ENCODE measurements at places on chromosomes 11 and 22.

DNA sequence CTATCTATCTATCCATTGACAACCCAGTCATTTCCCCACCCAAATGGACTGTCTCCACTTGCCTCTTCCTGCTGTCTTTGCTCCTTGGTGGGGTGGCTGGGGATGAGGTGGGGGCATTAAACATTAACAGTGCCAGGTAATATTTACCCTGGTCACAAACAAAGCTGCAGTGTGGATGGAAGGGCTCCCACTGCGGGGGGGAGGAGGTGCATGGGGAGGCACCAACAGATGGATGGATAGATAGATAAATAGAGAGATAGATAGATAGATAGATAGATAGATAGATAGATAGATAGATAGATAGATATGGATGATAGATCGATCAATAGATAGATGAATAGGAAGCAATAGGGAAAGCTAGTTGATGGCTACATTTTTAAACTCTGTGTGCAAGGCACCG, 2.3 kb upstream of the FXYD2 start:
- no peak for DNase-seq

- DNase-seq, result no peak
Measured at GRCh38 chr11:109197656-109198055, 224.3 kb upstream of the C11orf87 start.

DNA sequence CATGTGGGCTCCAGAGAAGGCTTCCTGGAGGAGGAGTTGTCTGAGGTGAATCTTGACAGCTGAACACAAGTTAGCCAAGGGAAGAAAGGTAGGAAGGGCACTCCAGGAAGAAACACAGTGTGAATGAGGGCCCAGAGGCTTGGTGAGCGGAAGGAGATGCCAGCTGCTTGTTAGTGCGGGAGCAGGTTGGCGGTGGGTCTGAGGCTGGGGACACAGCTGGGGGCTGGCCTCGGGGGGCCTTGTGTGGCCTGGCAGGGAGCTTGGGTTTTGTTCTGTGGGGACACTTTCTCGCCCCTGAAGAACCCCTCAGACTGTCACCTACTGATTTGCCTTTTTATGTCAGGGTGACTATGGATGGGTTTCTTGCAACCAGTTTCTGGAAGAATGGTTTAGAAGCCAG, 160.0 kb downstream of the ST3GAL4 start:
- DNase-seq, result no peak

GRCh38 chr22:44311104-44311854, 1.5 kb downstream of the SHISAL1 start:
- no peak for DNase-seq
